Astrocyte (in vitro differentiated cells and primary cell): ENCODE measurements at places on chromosomes 4 and X.

DNA sequence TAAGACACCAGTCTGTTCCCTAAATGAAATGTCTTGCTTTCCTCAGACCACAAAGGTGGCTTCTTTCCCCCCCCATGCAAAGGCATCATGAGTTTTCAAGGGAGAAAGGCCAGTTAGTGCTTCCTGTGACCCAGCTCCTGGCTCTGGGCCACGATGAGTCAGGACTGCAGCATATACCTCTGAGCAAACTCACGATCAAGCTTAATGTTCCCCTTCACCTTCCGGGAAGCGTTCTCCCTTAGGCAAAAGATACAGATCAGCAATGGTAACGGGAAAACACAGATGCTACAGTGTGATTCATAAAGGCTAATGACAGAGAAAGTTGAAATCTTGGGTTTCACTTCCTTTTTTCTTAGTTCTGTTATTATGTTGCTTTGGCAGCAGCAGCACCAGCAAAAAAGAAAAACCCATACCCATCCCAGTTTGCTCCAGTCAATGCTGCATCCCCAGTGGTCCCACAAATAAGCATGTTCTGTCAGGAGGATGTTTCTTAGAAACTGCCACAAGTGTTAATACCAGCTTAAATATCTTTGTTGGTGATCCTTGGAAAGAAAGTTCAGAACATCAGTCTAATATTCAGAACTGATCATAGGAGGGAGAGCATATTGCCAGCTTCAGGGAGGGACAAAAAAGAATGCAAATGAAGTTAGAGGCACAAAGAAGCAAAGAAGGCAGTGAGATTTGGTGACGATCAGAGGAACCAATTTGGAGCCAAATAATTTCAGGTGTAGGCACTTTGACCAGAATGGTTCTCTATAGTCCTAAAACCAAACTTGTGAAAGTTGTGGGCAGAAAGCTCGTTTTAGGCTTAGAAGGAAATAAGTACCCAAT, 41.2 kb downstream of the LONRF3 start:
- DNase-seq, result peak; percentile 77

DNA sequence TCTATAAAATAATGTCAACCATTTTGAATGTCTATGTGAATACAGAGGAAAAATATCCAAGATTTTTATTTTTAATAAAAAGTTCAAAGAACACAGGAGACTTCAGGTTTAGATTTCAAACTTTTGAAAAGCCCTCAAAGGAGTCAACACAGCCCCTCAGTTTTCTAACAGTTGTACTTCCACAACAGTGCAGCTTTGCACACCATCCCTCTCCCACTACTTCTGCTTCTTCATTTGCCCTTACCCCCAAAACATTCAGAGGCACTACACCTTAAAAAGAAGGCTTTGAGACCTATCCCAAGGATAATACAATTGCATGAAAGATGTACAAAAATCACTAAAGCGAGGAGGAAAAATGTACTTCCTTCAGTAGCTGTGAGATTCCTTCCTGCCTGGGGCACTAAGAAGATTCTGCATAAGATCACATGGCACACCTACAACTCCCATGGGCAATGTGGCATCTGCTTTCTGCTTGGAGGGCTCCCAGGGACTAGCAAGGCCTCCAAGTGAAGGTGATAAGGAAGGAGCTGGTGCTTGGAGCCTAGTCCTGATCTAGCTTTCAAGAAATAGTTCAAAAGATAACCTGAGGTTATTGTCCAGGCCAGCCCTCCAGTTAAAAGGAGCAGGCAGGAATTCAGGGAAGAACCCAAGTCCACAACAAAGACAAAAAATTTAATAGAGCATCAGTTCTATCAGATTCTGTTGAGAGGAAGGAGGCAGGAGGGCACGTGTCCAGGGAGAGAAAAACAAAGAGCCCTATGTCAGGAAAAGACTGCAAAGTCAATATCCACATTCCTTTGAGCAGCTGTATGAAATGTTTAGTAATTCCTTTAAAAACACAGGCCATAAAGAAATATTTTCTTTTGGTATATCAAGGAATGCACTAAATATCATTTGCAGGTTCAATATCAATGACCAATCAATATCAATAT, 19.1 kb downstream of the ARAP2 start:
- DNase-seq, result no peak

GRCh38 chrX:45765767-45766166, 565.1 kb upstream of the DIPK2B start:
- peak; percentile 26 for DNase-seq

DNA sequence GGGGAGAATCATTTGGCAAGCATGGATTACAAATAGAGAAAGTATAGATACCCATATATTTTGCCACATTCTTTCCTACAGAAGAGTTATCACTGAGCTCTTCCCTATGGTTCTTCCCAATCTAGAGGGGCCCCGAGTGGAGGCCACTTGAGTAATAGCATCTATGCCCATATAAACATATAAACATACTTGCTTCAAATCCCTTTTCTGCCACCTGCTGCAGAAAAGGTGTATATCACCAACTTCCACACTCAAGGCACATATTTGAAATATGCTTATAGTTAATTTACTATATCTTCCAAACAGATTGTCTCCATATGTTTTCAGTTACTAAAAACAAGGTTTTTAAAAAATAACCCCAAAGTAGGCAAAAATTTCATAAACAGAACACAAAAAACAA, 642.8 kb upstream of the DIPK2B start:
- DNase-seq, result no peak

DNA sequence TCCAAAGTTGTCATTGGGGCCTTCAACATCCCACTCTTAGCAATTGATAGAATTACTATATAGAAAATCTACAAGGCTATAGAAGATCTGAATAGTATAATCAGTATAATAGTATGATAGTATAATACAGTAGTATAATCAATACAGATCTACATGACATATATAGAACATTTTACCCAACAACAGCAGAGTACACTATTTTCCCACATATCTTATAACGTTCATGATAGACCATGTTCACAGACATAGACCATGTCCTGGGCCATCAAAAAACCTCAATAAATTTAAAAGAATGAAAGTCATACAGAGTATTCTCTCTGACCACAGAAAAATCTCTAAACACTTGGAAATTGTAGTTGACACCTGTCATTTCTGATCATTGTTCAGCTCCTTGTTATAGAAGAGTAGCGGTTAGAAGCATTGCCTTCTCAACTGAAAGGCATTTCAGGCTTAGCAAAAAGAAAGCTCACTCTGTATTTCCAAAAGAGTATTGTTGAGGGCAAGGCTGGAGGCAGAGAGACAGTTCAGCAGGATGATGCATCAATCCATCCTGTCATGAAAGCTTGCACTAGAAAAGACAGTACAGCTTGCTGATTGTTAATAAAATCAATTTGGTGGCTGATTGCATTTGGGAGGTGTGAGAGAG, 38.8 kb upstream of the ARMCX5 start:
- DNase-seq, result no peak

- no peak for DNase-seq
Observed at GRCh38 chrX:114047558-114047957, 536.3 kb upstream of the HTR2C start.

GRCh38 chrX:106007815-106008214, 30.7 kb downstream of the SERPINA7 start:
- no peak for DNase-seq

GRCh38 chrX:77510007-77510406, 62.8 kb downstream of the FGF16 start:
- no peak for DNase-seq

DNA sequence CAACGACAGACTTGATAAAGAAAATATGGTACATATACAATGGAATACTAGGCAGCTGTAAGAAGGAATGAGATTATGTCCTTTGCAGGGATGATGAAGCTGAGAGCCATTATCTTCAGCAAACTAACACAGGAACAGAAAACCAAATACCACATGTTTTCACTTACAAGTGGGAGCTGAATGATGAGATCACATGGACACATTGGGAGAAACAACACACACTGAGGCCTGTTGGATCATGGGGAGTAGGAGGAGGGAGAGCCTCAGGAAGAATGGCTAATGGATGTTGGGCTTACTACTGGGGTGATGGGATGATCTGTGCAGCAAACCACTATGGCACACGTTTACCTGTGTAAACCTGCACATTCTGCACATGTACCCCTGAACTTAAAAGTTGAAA, 209.7 kb downstream of the SPRY1 start:
- DNase-seq, result no peak

- no peak for DNase-seq
Observed at GRCh38 chr4:64407000-64407399, 2.2 kb downstream of the TECRL start.

GRCh38 chrX:150856101-150856500, 42.4 kb downstream of the CD99L2 start:
- DNase-seq, result peak; percentile 58

GRCh38 chrX:19595043-19595677, 79.9 kb upstream of the MAP3K15 start:
- DNase-seq, result no peak

DNA sequence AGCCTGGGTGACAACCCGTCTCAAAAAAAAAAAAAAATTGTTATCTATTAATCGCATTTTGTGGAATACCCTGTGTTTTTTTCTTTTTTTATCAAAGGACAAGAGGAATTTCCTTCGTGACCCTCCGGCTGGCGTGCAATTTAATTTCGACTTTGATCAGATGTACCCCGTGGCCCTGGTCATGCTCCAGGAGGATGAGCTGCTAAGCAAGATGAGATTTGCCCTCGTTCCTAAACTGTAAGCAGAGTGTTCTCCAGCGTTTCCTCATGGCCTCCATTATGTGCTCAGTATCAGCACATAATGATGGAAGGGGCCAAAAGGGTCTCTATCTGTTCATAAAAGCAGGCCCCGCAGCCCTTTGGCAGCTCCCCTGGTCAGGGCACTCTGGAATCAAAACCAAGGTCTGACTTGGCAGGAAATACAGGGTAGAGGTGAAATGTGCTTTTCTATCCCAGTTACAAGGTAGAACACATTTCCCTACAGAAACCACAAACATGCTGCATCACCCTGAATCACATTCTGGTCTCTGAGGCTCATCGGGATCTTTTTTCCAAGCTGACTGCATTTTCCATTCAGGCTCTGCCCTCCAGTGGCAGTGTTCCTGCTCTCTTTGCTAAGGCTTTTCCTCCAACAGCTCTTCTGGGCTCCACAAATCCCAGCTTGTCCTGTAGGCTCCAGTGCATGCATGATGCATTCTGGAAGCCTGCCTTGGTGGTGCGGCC, 24.4 kb downstream of the SYAP1 start:
- DNase-seq, result peak; percentile 87

DNA sequence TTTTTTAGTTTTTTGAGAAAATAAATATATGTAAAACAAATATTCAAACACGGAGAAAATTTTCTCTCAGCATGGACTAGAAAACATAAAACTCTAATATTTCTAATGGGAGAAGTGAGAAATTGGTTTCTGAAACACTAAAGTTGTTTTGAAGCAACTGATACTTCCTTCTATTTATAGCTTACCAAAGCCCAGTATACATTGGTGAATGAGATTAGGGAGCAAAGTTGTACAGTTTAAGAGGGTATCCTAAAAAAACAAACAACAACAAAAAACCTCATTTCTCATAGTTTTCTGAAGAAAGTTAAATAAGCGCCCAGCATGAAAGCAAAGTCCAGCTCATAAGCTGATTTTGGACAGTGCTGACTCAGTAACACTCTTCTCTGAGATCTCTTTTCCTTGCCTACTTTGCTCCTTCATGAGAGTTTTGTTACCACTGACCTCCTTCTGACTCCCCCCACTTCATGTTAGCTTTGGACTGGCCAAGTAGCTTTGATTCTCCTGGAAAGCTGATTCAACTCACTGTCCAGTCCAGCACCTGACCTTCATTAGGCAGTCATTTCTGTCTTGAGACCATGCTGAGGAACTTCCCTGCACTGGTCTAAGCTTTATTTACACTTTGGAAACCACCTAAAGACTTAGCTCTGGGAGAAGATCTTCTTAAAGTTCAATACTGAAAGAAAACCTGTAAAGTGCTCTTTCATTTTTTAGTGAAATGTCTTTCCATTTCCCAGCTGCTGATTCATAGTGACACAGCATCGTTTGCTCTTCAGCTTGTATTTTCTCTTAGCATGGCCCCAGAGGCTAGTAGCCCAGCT, 21.8 kb upstream of the P2RY10 start:
- no peak for DNase-seq
